ENCODE measurements at places on chromosomes 2 and 18.

DNA sequence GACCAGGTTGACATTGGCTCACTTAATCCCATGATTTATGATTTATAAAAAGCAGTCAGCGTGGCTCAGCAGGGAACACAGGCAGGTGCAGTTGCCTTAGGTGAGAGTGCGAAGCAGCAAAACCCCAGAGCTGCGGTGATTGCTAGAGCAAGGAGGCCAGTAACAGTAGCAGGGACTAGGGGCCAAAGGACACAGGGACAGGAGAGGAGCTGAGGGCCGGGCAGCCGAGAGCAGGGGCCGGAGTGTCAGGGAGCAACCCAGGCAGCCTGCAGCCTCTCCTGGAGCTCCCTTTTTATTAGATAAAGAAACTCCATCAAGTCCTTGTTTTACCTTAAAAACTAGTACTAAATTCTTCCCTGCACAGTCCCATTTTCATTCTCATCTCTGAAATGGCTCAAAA lies 4.3 kb downstream of the MC2R start:
- no peak for DNase-seq

DNA sequence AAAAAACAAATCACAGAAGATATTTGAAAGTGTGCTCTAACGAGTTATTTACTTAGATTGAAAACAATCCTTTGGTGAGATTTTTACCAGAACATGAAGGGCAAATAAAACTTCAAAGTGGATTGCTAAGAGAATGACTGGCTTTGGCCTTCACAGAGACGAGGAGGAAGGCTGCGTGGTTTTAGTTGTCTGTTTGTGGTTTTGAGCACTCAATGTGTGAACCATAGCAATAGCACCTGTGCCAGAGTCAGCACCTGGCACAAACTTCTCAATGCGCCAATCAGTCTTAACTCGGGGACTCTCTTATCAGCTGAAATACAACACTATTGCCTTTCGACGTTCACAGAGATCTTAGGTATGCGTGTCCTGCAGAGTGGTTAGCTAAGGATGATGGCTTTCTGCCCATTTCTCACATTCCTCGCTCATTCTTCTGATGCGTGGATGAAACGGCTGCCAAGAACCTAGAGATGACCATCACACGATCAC lies 70.0 kb downstream of the MBP start:
- no peak for DNase-seq

DNA sequence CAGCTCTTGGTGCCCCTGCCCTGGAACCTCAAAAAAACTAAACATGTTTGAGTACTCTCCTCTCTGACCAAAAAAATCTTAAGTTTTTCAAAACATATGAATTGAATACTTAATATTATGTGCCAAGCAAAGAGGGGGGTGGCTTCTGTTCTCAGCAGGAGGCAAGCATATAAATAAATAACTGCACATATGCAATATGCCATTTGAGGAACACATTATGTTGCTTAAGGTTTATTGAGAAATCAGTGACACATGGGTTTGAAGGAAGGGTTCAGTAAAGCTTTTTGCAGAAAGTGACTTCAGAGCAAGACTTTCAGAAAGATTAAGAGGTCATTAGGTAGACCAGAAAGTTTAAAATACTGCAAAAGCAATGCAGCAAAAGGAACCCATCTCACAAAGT lies 429.2 kb downstream of the TDRD15 start:
- no peak for DNase-seq

- no peak for DNase-seq
These were observed 137.6 kb upstream of the HS6ST1 start for GRCh38 chr2:128456281-128456680.

DNA sequence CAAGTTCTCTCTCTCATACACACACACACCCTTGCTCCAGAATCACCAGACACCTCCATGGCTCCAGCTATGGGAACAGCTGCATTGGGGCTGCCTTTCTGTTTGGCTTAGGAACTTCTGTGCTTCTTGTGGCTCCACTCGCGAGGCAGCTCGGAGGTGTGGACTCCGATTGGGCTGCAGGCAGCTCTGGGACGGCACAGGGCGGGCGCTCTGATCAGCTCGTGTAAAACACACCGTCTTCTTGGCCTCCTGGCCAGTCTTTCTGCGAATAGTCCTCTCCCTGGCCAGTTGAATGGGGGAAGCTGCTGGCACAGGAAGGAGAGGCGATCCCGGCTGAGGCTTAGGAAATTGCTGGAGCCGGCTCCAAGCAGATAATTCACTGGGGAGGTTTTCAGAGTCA lies 22.4 kb downstream of the FOSL2 start:
- no peak for DNase-seq

DNA sequence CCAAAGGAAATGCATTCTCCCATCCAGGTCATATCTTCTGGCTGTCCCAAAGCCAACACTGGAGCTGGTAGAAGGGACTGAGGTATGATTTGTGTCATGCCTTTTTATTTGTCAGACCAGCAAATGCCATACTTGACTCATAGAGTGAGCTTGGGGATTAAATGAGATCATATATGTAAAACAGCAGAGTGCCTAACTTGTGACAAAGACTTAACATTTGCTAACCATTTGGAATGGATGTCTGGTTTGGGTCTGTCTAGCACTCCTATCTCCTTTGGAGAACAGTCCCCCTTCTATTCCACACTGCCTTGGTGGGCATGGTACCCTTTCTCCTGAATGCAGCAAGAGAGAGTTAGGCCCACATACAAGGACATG lies 128.5 kb upstream of the LGALSL start:
- DNase-seq, result no peak

DNA sequence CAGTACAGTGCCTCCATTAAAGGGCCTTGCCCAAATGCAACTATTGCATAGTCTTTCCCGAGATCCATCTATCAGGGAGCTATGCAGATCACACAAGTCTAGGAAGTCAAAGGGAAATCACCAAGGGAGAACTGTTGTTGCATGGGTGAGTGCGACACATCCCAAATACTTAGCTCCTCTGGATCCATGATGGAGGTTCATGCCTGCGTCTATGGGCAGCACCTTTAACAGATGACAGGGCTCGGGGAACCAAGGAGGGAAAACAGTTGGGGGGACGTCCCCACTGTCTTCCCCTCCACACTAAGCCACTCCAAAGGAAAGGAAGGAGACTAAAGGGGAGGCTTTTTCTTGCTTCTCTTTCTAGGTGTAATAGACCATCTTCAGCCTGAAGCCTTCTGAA lies 552.8 kb upstream of the PKDCC start:
- no peak for DNase-seq

DNA sequence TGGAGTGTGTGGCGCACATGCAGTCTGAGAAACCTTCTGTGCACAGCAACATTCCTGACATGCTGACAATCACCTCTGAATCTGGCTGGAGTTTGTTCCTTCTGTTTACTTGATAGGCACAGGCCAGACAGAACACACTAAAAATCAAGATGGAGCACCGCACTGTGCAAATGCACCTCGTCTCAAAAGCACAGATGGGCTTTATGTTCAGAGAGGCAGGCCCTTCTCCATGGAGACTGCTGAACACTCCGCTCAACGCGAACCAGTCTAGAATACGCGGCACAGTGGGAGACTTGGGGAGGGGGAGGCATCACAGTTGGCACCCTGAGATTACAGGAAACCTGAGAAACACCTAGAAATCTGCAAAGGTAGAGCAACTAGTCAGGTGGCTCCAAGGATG lies 58.4 kb upstream of the DNMT3A start:
- no peak for DNase-seq

DNA sequence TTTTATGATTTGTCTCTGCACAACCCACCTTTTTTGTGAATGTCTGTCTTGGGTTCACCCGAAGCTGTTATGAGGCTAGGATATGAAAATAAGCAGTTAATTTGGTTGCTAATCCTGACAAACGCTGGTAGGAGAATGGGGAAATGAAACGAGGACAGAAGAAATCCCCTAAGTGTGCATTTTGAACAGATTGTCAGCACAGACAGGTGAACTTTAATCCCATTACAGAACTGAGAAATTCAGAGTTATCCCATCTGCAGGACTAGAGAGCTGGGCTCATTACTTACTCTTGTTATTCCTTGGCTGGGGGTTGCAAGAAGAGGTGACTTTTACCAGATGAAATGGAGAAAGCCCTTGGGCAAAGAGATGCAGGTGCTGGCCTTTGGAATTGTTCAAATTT lies 123.3 kb upstream of the NYAP2 start:
- DNase-seq, result no peak

DNA sequence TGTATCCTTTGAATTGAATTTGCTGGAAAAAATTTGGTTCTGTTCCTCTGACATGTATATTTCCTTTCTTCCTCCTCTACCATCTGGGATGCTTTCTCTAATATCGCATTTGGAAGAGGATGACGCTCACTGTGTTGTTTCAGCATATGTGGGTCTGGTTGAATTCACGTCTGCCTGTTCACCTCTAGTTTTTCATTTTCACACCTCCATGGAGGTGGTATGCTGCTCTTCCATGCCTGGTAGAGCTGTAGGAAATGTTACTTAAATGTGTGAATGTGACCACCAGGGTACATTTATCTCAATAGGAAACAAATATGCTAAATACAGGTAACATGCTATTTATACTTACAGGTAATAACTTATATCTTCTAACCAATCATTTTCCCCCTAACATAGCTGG lies 44.5 kb downstream of the TSHZ1 start:
- no peak for DNase-seq

DNA sequence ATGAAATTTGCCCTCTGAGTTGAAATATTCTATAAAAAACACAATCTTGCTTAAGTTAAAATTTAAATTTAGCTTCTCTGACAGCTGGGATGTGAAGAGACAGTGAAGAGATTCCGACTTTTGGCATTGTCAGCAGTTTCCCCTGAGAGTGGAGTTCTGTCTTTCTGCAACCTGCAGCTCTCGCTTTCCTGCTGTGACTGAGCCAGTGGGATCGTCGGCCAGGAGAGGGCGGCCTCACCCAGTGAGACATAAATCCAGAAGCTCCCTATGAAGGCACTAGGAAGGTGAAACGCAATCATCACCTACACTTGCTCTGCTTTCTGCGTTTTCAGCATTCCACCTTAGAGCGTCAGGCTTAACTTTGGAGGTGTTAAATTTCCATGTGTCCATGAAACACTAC lies 75.4 kb upstream of the HNMT start:
- DNase-seq, result peak; percentile 37

- DNase-seq, result peak; percentile 65
These were observed 537 bp downstream of the AGFG1 start for GRCh38 chr2:227472265-227473121.

DNA sequence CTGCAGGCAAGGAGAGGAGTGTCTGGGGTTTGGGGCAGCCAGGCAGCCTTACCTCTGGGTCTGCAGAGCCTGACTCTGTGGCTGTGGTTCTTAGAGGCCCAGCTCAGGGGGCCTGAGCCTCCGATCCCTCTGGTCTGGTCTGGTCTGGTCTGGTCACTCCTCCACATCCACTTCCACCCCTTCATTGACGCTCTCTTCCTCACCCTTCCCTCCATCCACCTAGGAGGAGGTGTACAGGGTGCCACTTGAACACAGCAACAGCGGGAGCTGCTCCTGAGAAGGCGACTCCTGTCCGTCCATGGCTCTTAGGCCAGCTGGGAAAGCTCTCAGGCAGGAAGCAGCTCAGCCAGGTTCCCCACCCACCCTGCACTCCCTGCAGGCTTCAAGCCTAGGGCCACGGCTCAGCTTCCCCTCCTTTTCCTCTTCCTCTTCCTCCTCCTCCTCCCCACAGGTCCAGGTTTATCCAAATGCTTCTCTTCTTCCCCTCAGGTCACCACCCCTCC lies 16.9 kb downstream of the GPR55 start:
- no peak for DNase-seq

DNA sequence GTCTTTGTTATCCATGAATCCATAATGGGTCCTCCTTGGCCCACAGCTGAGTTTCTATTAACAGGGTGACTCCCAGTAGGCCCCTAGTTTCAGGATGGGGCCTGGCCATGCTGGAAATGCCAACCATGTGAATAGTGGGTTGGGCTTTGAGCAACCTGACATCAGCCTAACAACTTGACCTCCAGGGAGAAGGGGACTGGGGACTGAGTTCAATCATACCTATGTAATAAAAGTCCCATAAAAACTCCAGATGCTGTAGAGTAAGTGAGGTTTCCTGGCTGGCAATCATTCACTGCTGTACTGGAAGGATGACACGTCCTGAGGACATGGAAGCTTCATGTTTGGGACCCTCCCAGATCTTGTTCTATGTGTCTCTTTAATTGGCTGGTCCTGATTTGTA lies 7.9 kb downstream of the REV1 start:
- DNase-seq, result no peak

GRCh38 chr18:29644276-29644675 lies 1398.3 kb downstream of the DSC3 start:
- DNase-seq, result no peak

GRCh38 chr18:33833842-33834241 lies 255.8 kb downstream of the ASXL3 start:
- DNase-seq, result no peak

GRCh38 chr2:114724454-114724853 lies 282.0 kb downstream of the DPP10 start:
- DNase-seq, result no peak

DNA sequence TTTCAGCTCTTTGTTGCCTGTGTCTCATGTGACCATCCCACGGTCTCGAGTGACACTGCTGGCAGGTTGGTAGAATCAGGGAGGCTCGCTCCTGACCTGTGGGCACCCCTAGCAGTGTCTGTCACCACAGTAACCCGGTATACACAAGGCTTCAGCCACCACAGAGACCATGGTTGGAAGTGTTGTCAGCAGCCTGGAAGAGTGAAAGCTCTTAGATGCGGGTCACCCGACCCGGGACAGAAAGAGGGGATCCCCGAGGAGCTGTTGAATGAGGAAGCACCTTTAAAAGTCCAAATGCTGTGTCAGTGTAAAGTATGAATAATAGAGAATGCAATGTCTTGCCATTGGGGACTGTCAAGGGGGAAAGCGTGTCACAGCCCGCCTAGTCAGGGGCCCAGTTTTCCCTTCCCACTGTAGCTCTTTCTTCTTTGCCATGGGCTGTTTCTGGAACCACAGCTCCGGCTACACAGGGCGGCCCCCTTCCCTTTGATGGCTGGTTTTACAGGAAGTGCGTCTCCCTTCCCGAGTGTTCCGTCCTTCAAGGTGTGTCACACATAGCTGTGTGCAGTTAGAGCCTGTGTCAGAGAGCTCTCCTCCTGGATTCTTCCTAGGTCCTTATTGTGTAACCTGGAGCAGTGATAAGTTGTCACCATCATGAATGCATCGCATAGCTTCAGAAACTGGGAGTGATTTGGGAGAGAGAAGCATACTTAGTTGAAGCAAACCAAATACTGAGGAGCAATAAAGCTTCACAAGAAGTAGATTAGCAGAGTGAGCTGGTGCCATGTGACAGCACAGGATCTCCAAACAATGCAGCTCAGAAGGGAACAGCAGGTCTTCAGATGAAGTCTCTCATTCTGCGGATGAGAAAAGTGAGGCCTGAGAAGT lies 81.4 kb downstream of the MTCL1 start:
- DNase-seq, result no peak

- no peak for DNase-seq
These were observed 42.9 kb downstream of the DOK1 start for GRCh38 chr2:74597410-74597809.

DNA sequence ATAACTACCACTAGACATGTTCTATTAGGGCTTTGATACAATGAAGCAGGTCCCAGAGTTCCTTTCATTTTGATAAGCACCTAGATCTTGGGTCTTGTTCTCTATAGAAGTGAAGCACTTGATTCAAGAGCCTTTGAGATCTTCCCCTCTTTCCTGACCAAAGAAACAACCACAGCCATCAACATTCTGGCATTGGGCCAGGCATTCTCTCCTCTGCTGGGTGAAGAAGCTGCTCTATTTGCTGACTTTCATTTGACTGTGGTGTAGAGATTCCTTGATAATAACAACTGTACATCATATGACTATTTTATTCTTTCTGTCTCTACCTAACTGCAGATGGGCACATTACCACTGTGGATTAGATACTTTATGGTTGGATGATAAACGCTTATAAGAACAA lies 96.6 kb upstream of the LYPD1 start:
- DNase-seq, result no peak
